ENCODE measurements at places on chromosomes 1 and 21.
A peak's percentile ranks its signal among the peaks of the same experiment; 100 is the strongest.

DNA sequence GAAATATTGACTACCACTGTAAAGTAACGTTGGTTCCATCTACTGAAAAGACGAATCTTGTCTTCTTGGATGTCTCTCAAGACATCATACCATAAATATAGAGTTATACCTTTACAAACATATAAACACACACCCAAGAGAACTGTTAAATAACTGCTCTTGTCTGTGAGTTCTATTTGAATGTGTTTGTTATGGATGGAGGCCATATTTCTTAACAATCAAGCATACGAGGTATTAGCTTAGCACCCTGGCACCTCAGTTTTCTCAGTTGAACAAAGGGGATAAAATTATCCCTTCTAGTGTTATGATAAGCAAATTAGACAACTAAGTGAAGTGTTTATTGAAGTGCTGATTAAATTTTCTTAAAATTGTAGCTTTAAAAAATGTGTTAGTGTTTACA lies 336.6 kb upstream of the ZRANB2 start:
- DNase-seq = no peak

- no peak for DNase-seq
Measured at GRCh38 chr1:70978623-70979022, 69.0 kb downstream of the PTGER3 start.

GRCh38 chr1:78055565-78056132 lies 9.9 kb downstream of the GIPC2 start:
- DNase-seq = no peak

- peak; percentile 65 for DNase-seq
Measured at GRCh38 chr1:160308451-160309184, 23.7 kb upstream of the PEX19 start.

DNA sequence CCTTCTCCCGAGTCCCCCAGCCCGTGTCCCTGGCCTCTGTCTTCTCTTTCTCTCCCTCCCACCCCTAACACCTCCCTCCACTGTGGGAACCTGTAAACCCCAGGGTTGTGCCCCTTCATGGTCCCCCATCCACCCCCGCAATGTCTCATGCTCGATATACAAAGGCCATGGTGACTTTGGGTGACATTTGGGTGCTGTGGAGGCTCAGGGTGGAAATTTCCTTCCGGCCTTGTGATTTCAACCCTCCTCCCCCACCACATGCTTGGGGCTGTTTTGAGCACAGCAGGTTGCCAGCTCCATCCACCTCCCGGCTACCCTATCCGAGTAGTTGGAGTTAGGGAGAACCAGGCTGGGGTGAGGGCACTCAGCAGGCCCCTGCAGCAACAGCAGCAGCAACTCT lies 25.7 kb upstream of the VPS13D start:
- no peak for DNase-seq

DNA sequence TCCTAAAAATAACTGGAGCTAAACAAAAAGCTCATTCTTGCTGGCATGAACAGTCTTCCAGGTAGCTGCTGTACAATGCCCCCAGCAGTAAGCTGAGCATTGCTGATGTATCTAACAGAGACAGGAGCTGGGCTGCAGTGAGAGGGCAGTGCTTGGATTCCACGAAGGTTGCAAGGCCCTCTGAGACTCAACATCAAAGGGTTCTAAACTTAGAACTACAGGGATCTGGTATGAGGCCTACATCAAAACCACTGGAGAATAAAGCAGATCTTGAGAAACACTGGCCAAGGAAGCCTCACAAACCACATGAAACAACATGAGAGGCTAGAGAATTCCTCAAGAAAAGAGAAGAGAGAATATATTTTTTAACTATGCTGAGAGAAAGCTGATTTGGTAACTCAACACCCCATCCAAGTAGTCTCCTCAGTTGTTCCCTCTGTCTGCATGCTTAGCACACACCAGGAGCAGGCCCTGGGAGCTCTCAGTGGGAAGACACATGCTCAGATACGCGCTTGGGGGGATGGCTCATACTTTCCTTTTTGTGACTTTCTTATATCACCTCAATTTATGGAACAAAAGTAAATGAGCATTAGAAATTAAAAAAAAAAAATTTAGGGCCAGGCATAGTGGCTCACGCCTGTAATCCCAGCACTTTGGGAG lies 27.7 kb downstream of the DSTYK start:
- peak; percentile 34 for DNase-seq

- DNase-seq = no peak
Measured at GRCh38 chr1:245983294-245983967, 523.6 kb downstream of the SMYD3 start.

Data from iris pigment epithelial cell (primary cell).